ENCODE measurements at places on chromosomes 1 and 21.

DNA sequence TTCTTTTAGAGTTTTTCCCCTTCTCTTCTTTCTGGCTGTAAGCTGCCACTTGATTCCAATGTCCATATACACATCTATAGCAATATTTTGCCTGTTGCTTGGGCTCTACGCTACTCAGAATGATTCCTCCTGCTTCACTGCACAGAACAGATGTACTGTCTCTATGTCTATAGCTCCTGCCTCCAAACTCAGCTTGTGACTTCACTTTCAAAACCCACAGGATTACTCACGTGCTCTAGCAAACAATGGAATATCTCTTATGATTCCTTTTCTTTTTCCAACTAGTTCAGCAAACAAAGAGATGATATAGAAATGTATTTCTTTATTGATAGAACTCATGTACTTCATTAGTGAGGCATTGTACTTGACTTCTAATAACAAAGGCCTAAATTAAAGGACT lies 80.5 kb upstream of the SOX13 start:
- DNase-seq: no peak

DNA sequence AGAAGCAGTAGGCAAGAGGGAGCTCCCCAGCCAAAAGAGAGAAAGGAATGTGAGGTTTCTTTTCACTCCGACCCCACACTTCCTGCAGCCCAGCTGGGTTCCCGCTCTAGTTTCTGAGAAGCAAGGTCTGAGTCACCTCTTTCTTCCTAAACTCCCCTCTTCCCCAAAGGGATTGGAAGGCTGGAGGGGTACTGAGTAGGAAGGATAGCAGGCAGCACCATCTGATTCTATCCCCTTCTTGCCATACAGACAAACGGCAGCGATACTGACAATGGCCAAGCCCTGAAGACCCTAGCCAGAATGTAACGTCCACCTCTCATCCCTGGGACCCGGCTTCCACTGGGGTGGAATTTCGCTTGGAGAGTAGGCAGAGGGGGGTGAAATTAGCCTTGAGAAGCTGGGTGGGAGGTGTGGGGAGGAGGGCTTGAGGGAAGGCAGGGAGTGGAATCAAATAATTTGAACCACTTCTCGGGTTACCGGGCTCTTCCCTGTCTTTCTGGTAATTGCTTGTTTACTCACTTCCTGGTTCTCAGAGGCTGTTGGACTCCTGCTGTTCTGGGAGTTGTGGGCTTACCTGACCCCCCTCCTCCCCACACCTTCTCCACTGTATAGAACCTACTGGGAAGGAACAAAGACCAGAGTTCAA lies 13.2 kb downstream of the IER5 start:
- no peak for DNase-seq

DNA sequence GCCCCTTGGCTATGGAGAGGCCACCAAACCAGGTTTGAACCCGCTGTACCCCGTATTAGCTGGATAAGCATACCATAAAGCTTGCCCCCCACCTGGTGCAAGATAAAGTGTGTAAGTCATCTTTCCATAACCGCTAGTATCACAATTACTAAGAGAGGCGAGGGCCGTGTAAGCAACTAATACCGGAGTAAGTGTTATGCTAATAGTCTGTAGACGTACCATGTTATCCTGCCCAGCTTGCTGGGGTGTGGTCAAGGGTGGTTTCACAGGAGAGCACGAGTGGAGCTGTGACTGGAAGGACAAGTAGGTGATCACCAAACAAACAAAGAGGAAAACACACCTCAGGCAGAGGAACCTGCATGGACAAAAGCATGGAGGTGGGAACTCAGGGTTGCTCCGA lies 3.6 kb upstream of the TNFRSF1B start:
- DNase-seq: no peak

DNA sequence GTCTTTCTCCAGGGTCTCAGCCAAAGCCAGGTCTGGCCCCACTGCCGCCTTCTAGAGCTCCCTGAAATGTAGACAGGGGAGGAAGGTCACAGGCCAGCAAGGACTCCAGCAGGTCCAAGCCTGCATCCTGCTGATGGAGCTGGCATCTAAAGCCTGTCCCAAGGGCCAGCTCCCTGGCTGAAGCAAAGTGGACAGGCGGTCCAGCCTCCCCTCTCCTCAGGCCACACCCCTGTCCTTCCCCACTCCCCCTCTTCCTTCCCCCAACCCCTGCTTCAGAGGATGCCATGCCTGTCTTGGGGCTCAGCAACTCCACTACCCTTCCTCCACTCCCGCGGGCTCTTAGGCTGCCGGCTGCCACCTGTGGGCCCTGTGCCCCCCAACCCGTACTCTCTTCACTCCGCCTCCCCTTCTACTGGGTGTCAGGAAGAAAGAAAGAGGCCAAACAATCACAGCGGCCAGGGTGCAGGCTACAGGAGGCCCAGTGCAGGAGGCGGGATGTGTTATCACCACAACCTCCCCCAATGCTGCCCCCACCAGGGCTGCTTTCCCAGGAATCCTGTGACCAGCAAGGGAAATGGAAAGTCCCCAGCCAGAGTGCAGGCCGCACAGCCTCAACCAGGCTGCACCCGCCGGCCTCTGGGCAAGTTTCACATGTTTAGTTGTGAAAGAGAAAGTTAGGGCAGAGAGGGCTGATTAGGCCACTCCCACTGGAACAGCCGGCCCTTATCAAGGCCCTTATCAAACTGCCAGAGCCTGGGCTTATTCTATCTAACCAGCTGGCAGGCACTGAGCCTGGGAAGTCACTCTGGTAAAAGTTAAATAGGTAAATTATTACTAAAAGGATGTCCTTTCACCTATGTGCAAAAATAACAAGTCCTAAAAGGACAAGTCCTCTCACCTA lies 34.1 kb downstream of the ACOT7 start:
- no peak for DNase-seq

- no peak for DNase-seq
Measured at GRCh38 chr1:6265151-6265550, 4.3 kb upstream of the GPR153 start.

DNA sequence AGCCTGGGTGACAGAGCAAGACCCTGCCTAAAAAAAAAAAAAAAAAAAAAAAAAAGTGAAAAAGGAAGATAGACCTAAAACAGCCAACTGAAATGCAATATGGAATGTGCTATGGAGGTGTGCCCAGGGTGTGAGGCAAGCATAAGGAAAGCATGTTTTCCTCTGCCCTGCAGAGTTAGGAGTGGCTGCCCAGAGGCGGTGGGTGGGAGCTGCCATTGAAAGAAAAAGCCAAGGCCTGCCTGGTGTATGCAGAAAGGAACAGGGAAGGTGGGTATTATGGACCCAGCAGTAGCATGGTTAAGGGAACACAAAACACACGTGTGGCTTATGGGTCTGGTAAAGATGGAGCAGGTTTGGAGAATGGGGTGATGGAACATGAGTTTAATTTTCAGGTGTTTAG lies 8.9 kb downstream of the CD244 start:
- no peak for DNase-seq

DNA sequence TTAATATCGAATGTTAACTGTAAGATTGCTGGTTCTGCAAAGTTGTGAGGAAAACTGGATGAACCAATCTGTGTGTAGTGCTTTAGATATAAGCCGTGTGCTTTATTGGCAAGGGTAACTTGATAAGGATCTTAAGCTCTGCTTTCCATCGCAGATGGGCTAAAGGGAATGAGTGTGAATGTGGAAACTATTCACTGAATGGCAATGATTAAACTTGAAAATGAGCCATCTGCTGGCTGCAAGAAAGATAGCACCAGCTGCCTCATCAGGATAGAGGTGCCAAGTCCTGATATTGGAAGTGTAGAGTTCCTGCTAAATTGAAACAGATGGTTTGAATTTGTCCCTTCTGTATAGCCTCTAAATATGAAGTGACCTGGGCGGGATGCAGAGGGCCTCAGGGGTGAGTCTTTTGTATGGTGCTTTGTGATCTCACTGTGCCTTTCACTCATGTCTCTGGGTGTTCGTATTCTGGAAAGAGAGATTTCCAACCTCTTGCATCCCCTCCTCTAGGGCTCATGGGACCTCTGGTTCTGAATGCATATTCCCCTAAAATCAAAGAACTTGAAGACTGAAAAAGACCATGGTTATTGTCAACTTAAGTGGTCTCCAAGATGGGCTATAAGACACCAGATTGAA lies 9.2 kb downstream of the FCRL3 start:
- no peak for DNase-seq

GRCh38 chr1:245334827-245335490 lies 180.2 kb downstream of the KIF26B start:
- DNase-seq: no peak

- no peak for DNase-seq
Measured at GRCh38 chr1:204076891-204077290, 4.0 kb downstream of the SOX13 start.

DNA sequence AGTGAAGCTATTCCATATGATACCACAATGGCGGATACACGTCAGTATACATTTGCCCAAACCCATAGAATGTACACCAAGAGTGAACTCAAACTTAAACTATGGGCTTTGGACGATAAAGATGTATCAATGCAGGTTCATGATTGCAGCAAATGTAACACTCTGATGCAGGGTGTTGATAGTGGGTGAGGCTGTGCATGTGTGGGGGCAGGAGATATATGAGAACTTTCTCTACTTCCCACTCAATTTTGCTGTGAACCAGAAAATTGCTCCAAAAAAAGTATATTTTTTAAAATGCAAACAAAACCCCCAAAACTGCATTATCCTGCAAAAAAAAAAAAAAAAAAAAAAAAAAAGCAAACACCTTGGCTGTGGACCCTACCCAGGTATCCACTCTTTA lies 3.4 kb downstream of the ATP1A2 start:
- no peak for DNase-seq

- no peak for DNase-seq
Measured at GRCh38 chr1:60865166-60865565, 217.2 kb upstream of the NFIA start.

DNA sequence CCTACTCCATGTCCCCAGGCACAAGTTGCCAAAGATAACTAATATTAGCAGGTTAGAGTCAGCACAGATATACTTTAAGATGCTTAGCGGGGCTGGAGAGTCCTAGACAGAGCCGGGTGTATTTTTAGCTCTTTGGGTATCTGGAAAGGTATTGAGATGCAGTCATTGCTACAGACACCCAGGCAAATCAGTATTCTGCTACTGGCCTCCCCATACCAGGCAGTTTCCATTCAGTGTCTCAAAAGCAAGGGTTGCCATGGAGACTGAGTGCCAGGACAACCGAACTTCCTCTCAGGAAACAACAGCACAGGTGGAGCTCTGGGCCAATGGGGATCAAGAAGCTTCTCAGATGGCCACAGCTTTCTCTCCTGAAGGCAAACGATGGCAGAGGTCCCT lies 45.3 kb downstream of the KCNC4 start:
- DNase-seq: no peak

- no peak for DNase-seq
Measured at GRCh38 chr1:163410073-163410999, 88.6 kb downstream of the NUF2 start.

- no peak for DNase-seq
Measured at GRCh38 chr1:156480016-156480370, 20.6 kb downstream of the MEF2D start.

GRCh38 chr1:39269791-39270342 lies 65.4 kb downstream of the MACF1 start:
- DNase-seq: no peak

GRCh38 chr1:115722221-115722620 lies 46.3 kb downstream of the CASQ2 start:
- no peak for DNase-seq

- DNase-seq: no peak
Measured at GRCh38 chr1:209835782-209836298, 8.1 kb downstream of the UTP25 start.

DNA sequence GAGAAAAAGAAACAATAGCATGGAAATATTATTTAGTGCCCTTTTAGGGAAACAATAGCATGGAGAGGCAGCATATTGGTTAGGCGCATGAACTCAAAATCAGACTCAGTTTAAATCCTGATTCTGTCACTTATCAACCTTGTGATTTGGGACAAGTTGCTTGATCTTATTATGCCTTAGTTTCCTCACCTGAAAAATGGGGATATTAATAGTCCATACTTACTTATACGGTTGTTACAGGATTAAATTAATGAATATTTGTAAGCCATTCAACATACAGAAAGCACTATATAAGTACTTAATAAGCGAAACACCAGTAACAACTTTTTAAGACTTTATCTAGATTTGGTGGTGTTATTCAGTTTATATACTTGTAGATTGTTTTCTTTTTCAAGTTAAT lies 1.2 kb downstream of the TSEN15 start:
- DNase-seq: no peak

GRCh38 chr1:186454981-186455380 lies 5.9 kb downstream of the PDC start:
- DNase-seq: no peak

DNA sequence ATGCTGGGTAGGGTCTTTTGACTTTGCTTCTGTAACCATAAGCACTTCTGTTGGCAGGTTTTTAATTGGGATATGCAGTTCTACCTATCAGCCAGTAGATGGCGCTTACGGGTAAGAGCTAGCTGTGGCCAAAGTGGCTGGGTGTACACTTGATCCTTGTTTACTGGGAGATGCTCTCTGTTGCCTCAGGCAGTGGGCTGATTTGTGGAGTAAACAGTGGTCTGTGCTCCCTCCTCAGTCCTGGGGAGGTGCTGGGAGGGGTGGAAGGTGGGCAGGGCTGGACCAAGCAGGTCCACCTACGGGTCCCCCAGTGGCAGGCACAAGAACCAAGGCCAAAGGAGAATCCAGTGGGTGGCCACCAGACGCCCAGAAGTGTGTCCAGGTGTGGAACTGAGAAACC lies 43.4 kb downstream of the RALGPS2 start:
- DNase-seq: no peak

DNA sequence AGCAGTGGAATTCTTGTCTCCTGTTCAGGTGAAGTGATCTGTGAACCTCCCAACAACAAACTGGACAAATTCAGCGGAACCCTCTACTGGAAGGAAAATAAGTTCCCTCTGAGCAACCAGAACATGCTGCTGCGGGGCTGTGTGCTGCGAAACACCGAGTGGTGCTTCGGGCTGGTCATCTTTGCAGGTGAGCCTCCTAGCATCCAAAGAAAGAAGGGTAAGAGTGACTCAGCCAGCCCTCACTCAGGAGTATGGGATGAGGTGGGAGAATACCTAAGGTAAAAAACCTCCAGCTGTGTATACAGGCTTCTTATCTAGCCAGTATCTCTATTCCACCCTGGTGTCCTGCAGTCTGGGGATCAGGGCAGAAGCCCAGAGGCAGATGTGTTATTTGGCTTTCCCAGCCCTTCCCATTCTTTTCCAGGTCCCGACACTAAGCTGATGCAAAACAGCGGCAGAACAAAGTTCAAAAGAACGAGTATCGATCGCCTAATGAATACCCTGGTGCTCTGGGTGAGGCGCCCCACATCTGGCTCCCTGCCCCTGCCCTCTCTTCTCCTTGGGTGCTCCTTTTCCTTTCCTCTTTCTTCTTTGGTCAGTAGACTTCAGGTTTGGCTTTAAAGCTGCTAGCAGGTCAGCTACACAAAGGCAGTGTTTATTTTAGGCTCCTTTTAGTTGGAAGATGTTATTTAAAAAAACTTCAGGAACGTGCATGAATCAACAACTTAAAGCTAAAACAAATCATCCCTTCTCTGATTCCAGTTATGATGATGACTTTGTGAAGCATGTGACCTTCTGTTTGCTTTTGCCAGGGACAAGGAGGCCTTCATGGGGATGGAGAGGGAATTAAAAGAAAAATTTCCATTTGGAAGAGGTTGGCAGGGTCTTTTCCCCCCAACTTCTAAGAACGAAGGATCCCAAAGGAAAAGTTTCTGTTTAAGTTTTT lies 9.0 kb downstream of the ATP8B2 start:
- DNase-seq: no peak

GRCh38 chr21:37176716-37177115 lies 90.4 kb downstream of the VPS26C start:
- no peak for DNase-seq

- DNase-seq: no peak
Measured at GRCh38 chr1:56814205-56814604, 5.0 kb downstream of the FYB2 start.

All from activated T-cell treated with anti-CD3 and anti-CD28 coated beads for 1 hour (primary cell).